Stimulated activated CD8-positive, alpha-beta memory T cell treated with anti-CD3 and anti-CD28 coated beads, Interleukin-7, amount 100 ng/mL, for 4 hours (primary cell): ENCODE measurements at places on chromosomes 3 and 15.

DNA sequence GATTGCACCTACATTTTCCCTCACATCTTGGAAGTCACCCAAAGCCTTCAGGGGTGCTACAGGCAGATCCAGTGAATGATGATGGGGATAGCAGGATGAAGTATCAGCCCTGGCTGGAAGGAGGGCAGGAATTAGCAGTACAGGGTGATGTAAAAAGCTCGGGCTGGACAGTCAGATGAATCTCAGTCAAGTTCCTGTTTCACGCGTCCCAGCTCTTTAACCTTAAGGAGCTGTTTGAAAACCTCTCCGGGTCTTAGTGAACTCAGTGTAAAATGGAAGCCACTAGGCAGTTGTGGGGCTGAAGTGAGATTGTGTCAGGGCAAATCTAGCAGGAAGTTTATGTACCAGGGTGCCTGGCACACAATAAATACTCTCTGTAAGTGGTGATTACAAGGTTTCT lies 166.4 kb upstream of the PROK2 start:
- no peak for DNase-seq

- DNase-seq = no peak
Observed at GRCh38 chr3:197718891-197719290, 17.8 kb downstream of the RUBCN start.

GRCh38 chr3:23758253-23758838 lies 47.4 kb upstream of the UBE2E1 start:
- DNase-seq = no peak

- no peak for DNase-seq
Observed at GRCh38 chr3:88019024-88019423, 39.8 kb downstream of the CGGBP1 start.

- no peak for DNase-seq
Observed at GRCh38 chr3:57783186-57784088, 27.3 kb downstream of the SLMAP start.

DNA sequence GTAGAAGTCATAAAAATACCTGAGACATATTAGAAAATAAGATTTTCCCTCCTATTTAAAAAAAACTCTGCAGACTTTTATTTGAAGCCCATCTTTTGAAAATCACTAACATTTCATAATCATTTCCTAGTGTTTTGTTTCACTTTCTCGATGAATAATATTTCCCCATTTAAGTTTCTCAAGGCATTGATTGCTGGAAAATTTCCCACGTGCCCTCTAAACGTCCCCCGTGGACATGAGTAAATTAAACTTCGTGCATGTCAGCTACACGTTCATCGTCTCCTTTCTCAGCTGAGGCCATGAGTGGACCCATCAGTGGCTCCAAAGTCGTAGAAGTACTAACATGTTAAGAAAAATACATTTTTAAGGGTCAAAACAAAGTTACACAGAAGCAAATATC lies 2.0 kb upstream of the TM2D3 start:
- DNase-seq = no peak

GRCh38 chr3:118977671-118978392 lies 56.8 kb downstream of the IGSF11 start:
- DNase-seq = no peak

GRCh38 chr3:59310736-59311135 lies 260.9 kb upstream of the CFAP20DC start:
- no peak for DNase-seq

- DNase-seq = no peak
Observed at GRCh38 chr3:71241246-71241901, 342.2 kb downstream of the FOXP1 start.

GRCh38 chr3:71066356-71066755 lies 517.2 kb downstream of the FOXP1 start:
- no peak for DNase-seq

GRCh38 chr3:177703788-177704187 lies 506.5 kb upstream of the TBL1XR1 start:
- no peak for DNase-seq

DNA sequence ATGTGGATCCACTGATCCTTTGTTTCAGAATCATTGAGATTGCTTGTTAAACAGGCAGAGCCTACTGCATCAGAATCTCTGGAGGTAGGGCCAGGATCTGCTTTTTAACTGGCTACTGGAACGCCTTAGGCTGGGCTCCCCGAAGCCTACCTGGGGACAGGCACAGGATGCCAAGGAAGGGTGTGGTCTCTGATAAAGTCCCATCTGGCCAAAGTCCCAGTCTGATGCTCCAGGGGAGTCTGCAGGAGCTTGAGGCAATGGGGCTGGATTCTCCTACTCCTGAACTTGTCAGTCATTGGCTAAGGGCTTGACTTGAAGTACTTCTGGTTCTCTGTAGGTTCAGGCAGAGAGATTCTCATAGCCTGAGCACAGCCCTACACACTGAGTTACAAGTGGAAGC lies 22.4 kb upstream of the CCK start:
- no peak for DNase-seq

GRCh38 chr3:26058901-26059321 lies 269.0 kb downstream of the OXSM start:
- DNase-seq = no peak

- no peak for DNase-seq
Observed at GRCh38 chr15:37124331-37124730, 24.0 kb upstream of the MEIS2 start.

DNA sequence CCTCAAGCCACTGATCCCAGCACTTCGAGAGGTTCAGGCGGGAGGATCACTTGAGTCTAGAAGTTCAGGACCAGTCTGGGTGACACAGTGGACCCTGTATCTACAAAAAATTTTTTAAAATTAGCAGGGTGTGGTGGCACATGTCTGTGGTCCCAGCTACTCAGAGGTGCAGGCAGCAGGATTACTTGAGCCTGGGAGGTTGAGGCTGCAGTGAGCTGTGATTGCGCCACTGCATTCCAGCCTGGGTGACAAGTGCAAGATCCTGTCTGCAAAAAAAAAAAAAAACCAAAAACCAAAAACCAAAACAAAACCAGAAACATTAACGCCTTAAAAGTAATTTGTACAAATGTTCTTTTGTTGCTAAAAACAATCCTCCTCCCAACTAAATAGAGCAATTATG lies 27.9 kb upstream of the SLC12A8 start:
- DNase-seq = no peak

GRCh38 chr3:56812754-56813652 lies 11.3 kb upstream of the ARHGEF3 start:
- DNase-seq = no peak

DNA sequence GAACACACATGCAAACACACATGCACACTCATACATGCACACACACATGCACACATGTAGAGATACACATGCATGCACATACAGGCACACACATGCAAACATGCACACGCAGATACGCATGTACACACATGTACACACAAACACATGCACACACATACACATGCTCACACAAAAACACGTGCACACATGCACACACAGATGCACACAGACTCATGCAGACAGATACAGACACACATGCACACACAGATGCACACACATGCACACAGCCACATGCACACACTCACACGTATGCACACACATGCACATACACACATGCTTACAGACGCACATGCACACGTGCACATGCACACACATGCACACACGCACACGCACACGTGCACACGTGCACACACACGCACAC lies 37.3 kb upstream of the ALG1L2 start:
- DNase-seq = no peak

DNA sequence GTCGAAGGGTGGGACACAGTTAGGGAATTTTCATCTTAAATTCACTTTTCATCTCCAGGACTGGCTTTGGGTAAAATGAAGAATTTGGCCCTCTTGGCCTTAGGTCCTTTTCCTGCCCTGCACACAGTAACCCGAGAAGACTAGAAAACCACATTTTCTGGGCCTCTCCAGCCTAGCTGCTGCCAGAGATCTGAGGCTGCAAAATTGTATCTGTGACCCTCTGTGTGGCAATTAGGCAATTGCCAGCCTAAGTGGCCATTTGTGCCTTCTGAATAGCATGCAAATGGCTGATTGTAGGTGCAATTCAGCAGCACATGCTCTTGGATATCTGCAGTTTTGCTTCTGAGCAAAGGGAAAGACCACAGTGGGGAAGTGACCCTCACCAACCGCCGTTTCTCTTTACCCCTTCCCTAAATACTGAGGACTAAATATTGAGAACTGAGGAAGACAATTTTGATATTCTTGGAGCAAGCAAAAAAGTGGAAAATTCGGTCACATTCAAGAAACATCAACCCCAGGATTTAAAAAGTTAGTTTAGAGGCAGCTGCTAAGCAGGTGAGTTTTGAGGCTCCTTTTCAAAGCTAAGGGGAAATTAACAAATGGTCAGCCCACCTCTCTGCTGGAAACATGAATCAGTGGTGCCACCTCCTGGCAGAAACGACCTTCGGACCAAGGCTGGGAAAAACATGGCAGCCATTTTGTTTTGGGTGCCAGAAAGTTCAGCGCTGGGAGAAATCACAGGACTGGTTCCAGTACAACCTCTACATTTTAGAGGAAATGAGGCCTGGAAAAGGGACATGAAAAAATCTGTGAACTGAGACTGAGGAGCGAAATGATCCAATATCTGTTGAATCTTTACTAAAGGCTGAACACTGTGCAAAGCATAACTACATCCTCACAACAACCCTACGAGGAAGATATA lies 56.6 kb upstream of the PRTG start:
- no peak for DNase-seq

DNA sequence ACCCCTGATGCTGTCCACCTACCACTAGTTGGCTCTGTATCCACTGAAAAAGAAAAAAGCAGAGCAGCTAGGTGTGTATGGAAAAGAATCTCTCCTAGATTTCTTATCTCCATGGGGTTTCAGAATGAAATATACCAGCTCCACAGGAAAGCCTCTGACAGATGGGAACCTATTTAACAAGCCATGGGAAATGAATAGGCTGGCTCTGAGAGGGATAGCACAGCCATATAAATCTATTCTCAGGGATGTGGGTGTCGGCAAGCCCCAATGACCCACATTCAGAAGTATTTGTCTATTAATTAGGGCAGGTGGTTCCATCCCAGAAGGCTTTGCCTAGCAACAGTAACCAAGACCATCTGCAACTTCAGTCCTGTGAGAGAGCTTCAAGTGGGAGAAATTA lies 694.1 kb downstream of the AGBL1 start:
- DNase-seq = no peak

- DNase-seq = no peak
Observed at GRCh38 chr3:40070816-40071215, 238.7 kb upstream of the EIF1B start.

DNA sequence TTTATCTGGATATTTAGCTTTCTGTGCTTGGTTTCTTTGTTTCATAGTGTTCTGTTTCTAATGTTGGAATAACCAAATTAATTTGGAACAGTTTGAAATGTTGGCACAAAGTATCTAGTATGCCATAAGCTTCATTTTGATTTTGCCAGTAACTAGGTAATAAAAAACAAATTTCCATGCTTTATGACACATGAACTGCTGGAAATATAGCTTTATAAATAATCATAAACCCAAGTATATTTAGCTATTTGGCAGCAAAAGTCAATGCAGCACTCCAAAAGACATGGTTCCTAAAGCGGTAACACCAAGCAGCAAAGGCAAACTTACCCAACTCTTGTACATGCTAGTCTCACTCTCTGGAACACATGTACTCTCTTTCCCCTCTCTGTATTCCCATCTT lies 106.0 kb upstream of the CCNL1 start:
- no peak for DNase-seq

GRCh38 chr15:80569656-80570055 lies 125.5 kb upstream of the ABHD17C start:
- no peak for DNase-seq

- DNase-seq = no peak
Observed at GRCh38 chr15:36108541-36108940, 470.9 kb upstream of the CDIN1 start.

- no peak for DNase-seq
Observed at GRCh38 chr3:185406121-185406620, 43.2 kb downstream of the MAP3K13 start.

GRCh38 chr3:179074656-179075055 lies 3.0 kb upstream of the ZMAT3 start:
- DNase-seq = no peak

DNA sequence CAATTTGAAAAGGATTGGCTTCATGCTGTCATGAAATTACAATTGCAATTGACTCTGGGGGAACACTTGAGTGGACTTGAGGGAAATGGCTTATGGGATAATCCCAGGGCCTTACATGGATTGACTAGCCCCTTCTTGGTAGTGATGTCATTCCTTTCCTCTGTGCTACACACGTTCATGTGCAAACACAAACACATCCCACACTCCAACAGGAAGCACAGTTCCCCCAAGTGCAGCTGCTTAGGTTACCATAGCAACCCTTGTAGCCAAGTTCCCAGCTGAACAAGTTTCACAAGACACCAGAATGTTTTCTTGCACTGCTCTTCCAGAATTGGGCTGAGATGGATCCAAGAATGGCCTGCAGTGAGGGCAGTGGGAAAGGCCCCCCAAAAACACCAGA lies 217.0 kb downstream of the ZNF621 start:
- DNase-seq = no peak
